ENCODE measurements at places on chromosomes 16 and 17.

DNA sequence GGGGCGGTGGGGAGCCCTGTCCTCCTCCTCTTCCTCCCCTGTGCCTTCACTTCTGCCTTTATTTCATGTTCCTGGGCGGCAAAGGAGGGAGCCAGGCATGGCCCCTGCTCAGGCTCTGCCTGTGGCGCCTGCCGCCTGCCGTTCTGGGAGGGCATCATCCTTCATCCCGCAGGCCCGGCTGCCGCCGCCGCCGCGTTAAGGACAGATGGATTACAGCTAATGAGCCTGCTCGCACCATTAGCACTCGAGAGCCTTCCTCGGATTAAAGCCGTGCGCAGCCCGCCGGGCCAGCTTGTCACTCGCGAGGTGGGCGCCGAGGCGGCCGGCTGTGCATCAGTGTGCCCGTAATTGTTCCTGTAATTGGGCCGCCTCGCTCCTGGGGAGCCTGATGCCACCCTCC is 127.7 kb upstream of the GSE1 start:
- ATAC-seq = no peak

DNA sequence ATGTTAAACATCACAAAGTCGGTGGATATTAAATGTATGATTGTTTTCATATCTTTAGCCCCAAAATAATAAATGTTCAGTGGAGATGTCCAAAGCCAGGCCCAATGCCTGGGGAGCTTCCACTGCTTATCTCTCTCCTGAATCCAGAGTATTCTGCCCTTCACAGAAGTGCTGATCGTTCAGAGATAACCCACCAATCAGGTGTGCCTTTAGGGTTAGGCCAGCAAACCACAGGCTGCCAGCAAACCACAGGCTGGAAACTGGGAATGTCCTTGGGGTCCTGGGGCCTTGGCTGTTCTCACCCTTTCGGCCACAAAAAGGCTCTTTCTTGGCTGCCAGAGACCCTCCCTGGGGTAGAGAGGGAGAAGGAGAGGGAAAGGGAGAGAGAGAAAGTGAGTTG is 33.9 kb downstream of the NXN start:
- ATAC-seq = no peak

- ATAC-seq = no peak
Observed at GRCh38 chr17:3221850-3222249, 14.4 kb downstream of the OR1A1 start.

DNA sequence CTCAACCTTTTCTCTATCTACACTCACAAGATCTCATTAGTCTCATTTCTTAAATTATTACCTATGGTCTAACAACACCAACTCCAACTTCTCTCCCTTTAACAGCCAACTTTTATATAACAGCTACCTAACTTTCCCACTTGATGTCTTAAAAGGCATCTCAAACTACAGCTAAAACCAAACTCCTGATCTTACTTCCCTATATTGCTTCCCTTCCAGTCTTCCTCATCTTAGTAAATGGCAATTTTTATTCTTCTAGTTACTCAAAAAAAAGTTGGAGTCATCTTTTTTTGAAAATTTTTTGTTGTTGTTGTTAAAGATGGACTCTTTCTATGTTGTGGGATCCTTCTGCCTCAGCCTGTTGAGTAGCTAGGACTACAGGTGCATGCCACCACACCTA is 15.3 kb downstream of the SRR start:
- no peak for ATAC-seq

DNA sequence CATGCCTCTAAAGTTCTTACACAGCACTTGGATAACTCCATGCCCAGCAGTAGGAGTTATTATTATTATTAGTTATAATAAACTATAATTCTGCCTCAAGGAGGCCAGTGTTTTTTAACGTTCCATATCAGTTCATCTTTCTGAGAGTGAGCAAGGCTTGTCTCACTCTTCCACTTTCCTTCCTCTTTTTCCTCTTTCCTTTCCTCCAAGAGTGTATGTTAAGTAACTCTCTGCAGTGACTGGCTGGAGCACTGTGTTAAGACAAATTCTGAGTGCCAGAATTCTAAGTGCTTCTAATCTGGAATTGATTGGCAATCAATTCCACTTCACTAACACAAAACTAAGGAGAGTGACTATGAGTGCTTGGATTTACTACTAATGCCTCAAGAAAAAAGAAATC is 16.4 kb downstream of the CLEC19A start:
- ATAC-seq = no peak

DNA sequence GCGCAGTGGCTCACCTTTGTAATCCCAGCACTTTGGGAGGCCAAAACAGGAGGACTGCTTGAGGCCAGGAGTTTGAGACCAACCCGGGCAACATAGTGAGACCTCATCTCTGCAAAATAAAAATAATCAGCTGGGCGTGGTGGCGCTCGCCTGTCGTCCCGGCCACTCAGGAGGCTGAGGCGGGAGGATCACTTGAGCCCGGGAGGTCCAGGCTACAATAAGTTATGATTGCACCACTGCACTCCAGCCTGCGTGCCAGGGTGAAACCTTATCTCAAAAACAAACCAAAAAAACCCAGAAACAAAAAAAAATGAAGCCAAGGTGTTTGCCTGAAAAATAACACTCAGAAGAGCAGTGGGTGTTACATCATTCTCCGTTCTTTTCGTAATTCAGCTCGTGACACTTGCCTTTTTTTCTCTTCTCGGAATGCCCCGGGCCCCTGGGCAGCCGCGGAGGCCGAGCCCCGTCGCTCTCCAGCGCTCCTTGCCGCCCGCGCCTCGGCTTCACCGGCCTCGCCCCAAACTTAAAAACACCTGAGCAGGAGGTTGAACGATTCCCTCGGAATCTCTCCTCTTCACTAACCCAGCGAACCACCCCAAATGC is 17.0 kb downstream of the PRCD start:
- peak; percentile 23 for ATAC-seq

- no peak for ATAC-seq
Observed at GRCh38 chr16:77387815-77388209, 47.0 kb downstream of the ADAMTS18 start.

DNA sequence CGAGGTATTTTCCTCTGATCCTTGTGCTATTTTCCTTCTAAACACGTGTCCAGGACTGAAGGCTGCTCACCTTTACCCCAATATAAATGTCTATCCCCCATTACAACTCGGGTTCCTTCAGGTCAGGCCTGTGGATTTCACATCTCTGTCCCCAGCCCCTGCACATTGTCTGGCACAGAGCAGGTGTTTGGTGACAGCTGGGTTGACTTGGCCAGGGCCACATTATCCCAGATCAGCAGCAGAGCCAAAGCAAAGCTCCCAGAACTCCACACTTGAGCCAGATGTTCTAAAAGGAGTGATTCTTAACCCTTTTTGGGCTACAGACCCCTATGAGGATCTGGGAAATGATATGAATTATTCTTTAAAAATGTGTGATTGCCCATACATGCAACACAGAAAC is 18.0 kb upstream of the SPATA32 start:
- no peak for ATAC-seq

DNA sequence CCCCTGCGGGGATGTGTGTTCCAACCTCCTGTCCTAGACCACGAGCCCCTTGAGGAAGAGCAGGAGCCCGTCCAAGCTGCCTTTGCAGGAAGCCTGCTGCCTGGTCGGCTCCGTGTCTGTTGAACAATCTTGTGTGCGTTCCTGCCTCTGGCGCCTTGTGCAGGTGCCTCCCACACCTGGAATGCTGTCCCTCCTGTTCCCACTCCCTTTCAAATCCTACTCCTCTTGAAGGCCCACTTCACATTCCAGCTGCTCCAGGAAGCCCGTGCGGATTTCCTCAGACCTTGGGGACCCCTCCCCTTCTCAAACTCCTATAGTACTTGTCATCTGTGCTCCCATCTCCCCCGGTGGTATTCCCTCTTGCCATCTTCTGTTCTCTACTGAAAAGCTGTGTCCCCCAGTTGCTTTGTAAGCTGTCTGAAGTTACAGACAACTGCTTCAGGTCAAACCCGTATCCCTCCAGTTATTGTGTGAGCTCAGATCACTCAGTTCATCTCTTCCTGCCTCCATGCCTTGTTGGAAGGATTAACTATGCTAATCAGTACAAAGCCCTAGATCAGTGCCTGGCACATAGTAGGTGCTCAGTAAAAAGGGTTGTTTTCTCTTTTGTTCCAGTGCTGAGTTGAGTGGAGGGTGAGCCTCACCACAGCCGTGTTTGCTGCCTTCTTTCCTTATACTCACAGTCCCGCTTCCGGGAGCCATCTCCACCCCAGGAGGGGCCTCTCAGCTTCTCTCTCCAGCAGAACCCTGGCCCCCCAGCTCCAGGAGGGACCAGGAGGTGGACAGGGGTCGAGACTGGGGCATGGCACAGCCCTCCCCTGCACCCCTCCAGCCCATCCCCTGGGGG is 241.8 kb upstream of the CIBAR2 start:
- ATAC-seq = peak; percentile 6

- no peak for ATAC-seq
Observed at GRCh38 chr16:70721202-70721963, 35.5 kb upstream of the MTSS2 start.

DNA sequence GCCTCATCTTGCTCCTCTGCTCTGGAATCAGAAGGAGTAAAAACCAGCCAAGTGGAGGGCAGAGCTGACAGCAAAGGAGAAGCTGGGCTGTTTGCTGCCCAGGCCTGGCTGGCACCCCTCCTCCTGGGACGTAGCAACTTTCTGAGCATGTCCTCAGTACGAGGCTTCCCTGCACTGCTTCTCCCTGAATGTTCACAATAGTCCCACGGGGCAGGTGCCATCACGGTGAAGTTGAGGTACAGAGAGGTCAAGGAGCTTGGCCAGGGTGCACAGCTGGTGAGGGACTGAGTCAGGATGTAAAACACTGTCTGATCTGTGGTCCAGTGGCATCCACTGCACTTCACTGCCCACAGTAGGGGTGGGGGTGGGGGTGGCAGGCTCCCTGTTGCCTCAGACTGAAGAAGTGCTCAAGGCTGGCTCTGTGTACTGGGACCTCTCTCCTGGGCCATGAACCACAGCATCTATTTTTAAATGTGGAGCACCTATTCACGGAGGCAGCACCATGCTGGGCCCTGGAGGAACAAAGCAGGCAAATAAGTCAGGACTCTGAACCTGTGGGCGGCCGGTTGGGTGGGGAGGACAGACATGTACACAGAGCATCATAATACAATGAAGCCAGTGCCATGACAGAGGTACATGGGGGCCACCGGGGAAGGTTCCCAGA is 369.5 kb downstream of the SEC14L1 start:
- no peak for ATAC-seq

GRCh38 chr17:9905902-9906301 is 831 bp upstream of the RCVRN start:
- ATAC-seq = 0 out of 3 replicates have a peak, but pooled peaks have one; percentile 42

DNA sequence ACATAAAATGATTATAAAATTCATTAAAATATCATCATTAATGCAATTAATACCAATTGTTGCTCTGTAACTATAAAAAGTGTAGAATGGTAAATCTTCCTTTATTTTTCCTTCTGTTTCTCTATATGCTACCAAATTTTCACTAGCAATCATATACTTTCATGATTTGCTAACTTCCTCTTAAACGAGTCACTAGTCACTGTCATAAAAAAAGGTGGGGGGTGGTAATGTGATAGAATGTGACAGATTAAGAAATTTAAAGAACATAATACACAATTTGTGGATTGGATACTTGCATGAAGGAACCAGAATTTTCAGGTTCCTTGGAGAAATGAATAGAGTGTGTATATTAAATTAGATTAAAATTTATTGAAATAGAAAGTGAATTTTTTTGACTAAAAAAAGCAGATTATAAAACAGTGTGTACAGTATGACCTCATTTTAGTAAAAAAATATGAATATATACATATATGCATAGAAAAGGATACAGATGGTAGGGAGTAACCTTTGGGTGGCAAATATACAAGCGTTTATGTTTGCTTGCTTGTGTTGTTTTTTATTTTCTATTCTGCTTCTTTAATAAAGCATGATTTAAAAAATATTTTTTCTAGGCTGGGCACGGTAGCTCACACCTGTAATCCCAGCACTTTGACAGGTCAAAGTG is 56.7 kb upstream of the C17orf78 start:
- no peak for ATAC-seq

DNA sequence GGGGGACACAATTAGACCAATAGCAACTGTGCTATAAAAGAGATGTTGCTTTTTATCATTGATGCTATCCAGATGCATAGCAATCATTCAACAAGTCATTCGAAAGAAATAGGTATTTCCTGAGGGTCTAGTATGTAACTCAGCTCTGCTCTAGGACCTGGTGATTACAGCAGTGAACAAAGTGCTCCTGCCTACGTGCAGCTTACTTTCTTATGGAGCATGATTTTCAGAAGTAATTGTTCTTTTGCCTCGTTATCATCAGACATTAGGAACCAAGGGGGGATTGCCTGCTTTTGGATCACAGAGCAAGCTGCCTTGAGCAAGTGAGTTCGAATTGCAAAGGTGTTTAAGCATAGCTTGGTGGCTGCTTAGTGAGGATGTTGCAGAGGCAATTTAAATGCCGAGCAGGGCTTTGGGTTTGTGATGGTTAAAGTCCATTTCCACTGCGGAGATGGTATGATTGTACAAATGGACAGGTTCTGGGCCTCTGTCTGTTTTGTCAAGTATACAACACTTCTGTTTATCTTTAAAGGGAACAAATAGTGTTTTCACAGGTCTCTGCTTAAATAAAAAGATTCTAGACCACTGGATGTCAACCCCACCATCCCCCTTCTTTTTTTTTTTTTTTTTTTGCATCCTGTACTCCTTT is 41.5 kb downstream of the WWOX start:
- no peak for ATAC-seq

GRCh38 chr16:85236818-85237150 is 124.5 kb upstream of the CIBAR2 start:
- ATAC-seq = no peak

DNA sequence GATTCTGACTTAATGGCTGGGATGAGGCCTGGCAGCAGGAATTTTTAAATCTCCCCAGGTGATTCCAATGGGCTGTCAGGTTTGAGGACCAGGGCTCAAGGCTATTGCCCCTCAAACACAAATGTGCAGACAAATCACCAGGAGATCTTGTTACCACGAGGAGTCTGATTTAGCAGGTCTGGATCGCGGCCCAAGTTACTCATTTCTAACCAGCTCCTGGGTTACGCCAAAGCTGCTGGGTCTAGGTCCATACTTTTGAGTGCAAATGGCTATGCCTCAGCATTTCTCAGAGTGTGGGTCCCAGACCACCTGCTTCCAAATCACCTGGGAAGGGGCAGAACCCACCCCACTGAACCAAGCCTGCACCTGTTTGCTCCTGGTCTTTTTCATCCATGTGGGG is 33.1 kb downstream of the CNGB1 start:
- ATAC-seq = no peak

DNA sequence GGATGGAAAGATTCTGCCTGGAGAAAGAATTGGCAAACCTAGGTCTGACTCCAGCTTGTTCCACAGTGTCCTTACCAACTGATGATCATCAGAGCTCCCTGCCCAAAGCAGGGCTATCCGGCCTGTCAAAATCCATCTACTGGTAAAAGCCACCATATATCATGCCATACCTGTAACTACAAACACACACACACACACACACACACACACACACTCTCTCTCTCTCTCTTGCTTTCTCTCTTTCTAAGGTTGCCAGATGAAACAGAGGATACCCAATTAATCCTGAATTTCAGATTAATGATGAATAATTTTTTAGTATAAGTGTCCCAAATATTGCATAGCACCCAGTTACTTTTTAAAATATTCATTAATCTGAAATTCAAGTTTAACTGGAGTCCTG is 1.5 kb upstream of the MMP28 start:
- no peak for ATAC-seq

GRCh38 chr17:71084838-71085237 is 915.5 kb downstream of the KCNJ2 start:
- no peak for ATAC-seq

GRCh38 chr17:68053231-68054013 is 17.9 kb downstream of the KPNA2 start:
- ATAC-seq = peak; percentile 36

Data from SK-N-SH treated with all-trans-retinoic acid at 6 μM for 48 hours (cell line).